Cardiac fibroblast (primary cell): ENCODE measurements at places on chromosomes 5 and 9.

DNA sequence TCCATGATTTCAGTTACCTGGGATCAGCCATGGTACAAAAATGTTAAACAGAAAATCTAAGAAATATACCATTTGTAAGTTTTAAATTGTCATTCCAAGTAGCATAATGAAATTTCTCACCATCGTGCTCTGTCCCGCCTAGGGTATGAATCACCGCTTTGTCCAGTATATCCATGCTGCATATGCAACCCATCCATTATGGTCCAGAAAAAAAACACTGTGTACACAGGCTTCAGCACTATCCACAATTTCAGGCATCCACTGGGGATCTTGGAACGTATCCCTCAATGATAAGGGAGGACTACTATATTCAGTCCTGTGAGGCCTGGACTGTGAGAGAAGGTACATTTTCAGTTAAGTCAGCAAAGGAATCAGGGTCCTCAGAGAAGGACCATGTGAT, 37.6 kb upstream of the HNRNPA0 start:
- no peak for DNase-seq

DNA sequence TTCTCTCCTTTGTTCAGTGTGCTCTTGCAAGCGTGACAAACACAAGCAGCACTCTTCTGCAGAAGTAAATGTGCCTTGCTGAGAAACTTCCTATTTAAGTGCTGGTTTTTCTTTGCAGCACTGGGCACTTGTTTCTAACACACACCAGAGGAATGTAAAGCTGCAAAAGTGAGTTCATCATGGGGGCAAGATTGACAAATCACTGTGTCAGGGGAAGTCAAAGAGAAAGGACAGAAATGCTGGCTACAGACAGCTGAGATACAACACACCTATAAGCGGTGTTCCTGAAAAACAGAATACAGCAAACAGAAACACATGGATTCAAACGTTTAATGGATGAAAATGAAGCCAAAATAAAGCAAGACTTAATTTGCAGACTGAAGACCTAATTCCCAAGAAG, 19.6 kb downstream of the ROR2 start:
- peak; percentile 44 for DNase-seq

- peak; percentile 75 for DNase-seq
Measured at GRCh38 chr9:88197016-88197415, 58.7 kb upstream of the SPATA31C2 start.

- no peak for DNase-seq
Measured at GRCh38 chr5:73899055-73899454, 273.1 kb downstream of the ARHGEF28 start.

- peak; percentile 78 for DNase-seq
Measured at GRCh38 chr9:132235894-132236661, 74.2 kb downstream of the NTNG2 start.

GRCh38 chr9:92887880-92888338, 10.1 kb upstream of the ZNF484 start:
- no peak for DNase-seq

DNA sequence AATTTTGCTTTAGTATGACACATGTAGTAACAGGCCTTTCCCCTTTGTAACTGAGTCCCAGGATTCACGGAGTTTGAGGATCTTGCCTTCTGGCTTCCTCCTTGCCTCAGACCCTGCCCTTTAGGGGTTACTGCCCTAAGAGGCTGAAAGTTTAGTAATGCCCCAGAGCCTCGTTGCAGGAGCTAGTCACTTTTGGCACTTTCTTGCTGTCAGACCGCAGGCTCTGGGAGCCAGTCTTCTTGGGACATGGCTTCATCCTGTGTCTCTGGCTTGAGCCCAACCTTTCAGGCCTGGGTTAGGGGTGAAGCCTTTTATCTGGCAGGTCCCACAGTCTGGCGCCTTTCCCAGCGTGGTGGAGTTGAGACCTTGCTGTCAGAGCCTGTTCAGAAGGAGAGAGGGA, 185.6 kb upstream of the DMRT1 start:
- peak; percentile 49 for DNase-seq

GRCh38 chr9:117720555-117720954, 16.4 kb downstream of the TLR4 start:
- peak; percentile 72 for DNase-seq

- no peak for DNase-seq
Measured at GRCh38 chr9:119861842-119862241, 492.6 kb upstream of the BRINP1 start.

GRCh38 chr5:109643791-109644350, 45.9 kb upstream of the MAN2A1 start:
- no peak for DNase-seq

DNA sequence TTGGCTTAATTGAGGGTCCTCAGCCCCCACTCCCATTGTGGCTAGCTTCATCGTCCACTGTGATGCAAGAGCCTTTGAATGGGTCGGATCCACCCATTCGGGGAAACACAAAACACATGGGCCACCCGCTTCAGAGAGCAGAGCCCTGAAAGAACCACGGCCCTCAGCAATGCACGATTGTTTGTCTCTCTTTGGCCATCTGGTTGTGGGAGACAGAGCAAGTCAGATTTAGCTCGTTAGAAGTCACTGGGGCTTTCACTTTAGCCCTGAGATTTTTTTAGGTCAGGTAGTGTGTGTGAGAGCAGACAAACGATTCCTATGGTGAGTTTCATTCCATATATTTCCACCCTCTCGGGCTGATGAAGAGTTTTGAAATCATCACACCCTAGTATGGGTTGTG, 12.9 kb upstream of the COL15A1 start:
- no peak for DNase-seq

DNA sequence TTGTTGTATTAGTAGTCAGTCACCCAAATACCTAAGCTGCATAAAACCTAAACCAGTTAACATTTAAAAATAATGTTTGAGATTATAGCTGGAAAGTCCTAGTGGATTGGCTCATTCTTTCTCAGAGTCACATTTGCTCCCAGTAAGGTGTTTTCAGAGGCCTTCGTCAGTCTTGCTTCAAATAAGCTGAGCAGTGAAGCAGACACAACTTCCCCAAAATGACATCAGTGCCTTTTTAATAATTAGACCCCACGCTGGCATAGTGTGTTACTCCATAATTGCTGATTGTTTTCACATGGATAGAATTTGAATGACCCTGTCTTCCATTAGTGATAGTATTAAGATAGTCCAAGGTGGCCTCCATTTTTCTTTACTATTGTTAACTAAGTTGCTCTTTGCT, 245.8 kb downstream of the PJA2 start:
- no peak for DNase-seq

- DNase-seq, result no peak
Measured at GRCh38 chr9:135296735-135297455, 182.7 kb upstream of the PPP1R26 start.

GRCh38 chr5:82586181-82586580, 308.0 kb upstream of the RPS23 start:
- DNase-seq, result no peak

GRCh38 chr5:109455598-109456096, 45.9 kb upstream of the PJA2 start:
- peak; percentile 99 for DNase-seq

GRCh38 chr5:16855485-16855884, 80.6 kb downstream of the MYO10 start:
- peak; percentile 74 for DNase-seq

- DNase-seq, result no peak
Measured at GRCh38 chr5:92401-93220, 643 bp downstream of the PLEKHG4B start.

GRCh38 chr9:109857336-109857735, 77.3 kb downstream of the PALM2AKAP2 start:
- no peak for DNase-seq

DNA sequence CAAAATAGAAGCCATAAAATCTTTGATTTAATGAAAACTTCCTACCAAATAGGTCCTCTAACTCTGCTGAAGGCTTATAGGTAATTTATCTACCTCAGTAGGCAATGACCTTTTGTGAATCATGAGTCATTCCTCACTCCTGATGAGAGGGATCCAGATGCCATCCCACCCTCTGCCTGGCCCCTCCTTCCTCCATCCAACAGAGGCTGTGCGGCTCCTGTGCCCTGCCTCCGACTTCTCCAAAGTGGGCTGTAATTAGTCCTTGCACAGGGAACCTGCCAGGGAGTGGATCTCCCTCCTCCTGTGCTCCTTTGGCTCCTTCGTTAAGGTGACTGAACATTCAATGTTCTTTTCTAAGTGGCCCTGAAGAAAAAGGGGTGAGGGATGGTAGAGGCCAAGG, 213.9 kb upstream of the TBCA start:
- DNase-seq, result no peak

- peak; percentile 52 for DNase-seq
Measured at GRCh38 chr5:132456296-132456986, 34.1 kb downstream of the IRF1 start.

DNA sequence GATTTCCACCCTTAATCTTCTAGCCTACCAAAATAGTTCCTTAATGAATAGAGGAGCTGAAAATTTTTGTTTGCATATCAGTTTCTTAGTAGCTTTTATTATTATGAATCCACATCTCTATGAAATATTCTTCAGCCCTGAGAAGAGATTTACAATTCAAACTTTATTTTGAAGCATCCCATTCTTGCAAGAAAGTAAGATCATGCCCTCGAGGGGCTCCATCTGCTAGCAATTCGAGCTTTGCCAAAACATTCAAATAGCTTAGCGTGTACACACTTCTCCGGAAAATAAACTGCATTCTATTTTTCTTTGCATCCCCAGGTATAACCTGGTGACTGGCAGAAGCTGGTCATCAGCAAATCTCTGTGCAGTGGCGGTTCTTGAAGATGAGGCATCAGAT, 370.7 kb downstream of the MTRR start:
- DNase-seq, result no peak

DNA sequence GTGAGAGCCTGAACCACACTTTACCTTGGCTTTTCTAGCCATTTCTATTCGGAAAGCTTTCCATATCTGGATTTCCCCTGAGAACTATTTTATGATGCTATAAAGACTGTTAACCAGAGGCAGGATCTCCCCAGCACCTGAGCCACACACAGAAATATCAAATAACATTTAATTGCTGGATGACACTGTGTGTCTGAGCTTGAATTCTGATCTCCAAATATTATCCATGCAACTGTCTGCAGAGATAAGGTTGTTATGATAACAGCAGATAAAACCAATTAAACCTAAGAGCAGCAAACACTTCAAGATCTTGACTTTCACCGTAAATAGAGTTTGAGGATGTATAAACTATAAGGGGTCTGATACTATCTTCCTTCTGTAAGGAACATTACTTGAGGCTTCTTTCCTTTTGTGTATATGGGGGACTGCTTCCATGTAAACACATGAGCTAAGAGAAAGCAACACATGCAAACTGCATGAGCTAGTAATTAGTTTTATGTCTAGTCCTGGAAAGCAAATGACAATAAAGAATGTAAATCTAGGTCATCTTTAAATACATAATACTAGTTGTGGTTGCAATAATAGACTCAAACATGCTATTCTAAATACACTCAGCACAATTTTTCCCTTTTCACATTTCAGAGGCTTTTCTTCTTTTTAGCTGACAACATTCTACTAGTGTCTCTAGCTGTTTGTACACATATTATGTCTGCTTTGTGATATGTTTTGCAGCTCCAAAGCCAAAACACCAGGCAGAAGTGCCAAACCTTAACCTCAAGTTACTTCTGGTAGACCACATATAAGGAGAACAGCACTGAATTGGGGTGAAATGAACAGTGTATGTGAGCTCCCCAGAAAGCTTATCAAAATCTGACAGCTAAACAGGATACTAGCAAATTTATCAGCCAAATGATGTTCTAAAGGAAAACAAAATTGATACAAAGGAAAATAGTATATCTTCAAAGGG, 136.5 kb downstream of the EFNA5 start:
- DNase-seq, result no peak

DNA sequence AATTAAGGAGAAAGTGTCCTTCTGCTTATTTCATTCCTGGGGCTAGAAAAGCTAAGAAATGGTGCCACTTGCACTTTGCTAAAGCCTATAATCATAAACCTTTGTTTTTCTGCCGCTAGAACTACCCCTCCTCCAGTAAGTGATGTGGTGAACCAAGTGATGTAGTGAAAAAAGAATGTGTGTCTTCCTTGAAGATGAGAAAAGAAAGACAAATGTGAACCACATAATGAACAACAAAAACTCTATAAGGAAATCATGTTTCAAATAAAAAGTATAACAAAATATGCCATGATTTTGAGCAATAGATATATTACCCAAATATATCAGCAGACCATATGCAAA, 179.0 kb upstream of the SGCD start:
- DNase-seq, result no peak

DNA sequence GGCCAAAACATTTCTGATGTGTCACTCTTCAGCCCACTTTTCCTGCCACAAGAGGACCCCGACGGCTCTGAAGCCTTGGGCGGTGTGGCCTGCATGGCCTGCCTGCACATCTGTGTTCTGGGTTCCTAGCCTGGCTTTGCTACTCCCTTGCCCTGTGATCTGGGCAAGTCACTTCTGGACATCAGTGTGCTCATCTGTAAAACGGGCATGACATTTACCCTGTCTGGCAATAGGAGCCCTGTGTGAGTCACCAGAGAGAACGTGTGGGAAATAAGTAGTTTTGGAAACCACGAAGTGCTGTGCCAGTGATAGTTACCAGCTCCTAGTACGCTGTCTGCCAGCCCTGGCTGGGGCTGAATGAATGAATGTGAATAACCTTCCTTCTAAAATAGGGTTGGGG, 90.8 kb downstream of the MACROH2A1 start:
- DNase-seq, result peak; percentile 34

- DNase-seq, result peak; percentile 31
Measured at GRCh38 chr5:87002485-87002884, 265.2 kb upstream of the RASA1 start.

DNA sequence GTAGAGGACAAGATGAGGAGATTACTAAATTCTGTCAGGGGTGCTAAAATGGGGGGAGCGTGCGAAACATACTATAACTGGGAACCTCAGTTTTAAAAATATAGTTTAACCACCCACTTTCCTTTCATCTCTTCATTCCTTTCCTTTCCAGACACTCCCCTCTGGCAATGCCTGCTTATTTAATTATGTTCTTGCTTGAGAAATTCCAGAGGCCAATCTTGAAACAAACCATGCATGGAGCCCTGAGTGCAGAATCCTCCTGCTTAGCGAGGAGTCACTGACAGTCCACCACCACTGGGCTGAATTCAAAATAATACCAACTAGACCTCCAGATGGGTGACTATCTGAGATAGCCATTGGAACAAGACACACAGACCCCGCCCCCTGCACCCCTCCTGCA, 29.7 kb upstream of the C9orf72 start:
- DNase-seq, result no peak

DNA sequence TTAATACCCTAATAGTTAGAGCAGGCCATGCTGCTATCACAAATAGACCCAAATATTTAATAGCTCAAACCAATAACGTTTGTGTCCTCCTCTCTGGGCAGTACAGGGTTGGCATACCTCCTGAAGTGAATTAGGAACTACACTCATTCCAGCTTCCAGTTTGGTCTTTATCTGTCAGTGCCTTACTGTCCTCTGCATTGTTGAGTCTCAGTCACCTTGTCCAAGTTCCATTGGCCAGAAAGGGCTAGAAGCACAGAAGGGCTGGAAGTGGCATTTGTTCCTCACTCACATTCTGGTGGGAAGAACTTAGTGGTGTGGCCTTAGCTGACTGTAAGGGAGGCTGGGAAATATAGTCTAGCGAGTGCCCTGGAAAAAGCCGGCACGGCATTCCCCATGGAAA, 11.2 kb downstream of the FXN start:
- no peak for DNase-seq

GRCh38 chr5:97041239-97041638, 101.2 kb downstream of the LIX1 start:
- no peak for DNase-seq

- peak; percentile 63 for DNase-seq
Measured at GRCh38 chr5:102223542-102224477, 72.3 kb downstream of the SLCO4C1 start.

- DNase-seq, result peak; percentile 63
Measured at GRCh38 chr9:127899128-127899943, at the start of gene ST6GALNAC6. ST6GALNAC6 (minus strand) TSS chr9:127899603; CDS start chr9:127897981, 1,622 bp downstream.

- no peak for DNase-seq
Measured at GRCh38 chr5:78016863-78017529, 240.9 kb upstream of the TBCA start.
